ENCODE measurements at places on chromosomes 16 and 17. TPM values are rescaled to one million over a fixed set of nuclear protein-coding genes. Genes with fewer than 3 reads are reported as not detected.

PLA2G10 gene
- not detected for total RNA-seq

PIRT gene
- not detected for total RNA-seq

TAT gene
- not detected for total RNA-seq

PYY gene
- total RNA-seq = not detected

TMC7 gene
- 0.15 TPM for total RNA-seq

BAHCC1 gene
- 3.8 TPM for total RNA-seq

EFNB3 gene
- total RNA-seq = 1.9 TPM

KRTAP1-5 gene
- not detected for total RNA-seq

PPP1R1B gene
- 0.53 TPM for total RNA-seq

CLEC3A gene
- not detected for total RNA-seq

DNAJC7 gene
- total RNA-seq = 42.6 TPM

LHX1 gene
- total RNA-seq = not detected

NECAB2 gene
- total RNA-seq = not detected

RASL10B gene
- 1.3 TPM for total RNA-seq

CFAP119 gene
- total RNA-seq = 5.0 TPM

ZNF205 gene
- total RNA-seq = 9.7 TPM

TLCD3B gene
- total RNA-seq = not detected

KRTAP4-5 gene
- total RNA-seq = not detected

NPIPA7 gene
- 9.0 TPM for total RNA-seq

NOTUM gene
- total RNA-seq = not detected
